Activated naive CD4-positive, alpha-beta T cell (primary cell): ENCODE measurements at places on chromosomes 16 and 17.

- no peak for DNase-seq
Observed at GRCh38 chr17:48002266-48002915, 31.5 kb downstream of the CDK5RAP3 start.

GRCh38 chr16:83953796-83954576 lies 946 bp downstream of the OSGIN1 start:
- no peak for DNase-seq

DNA sequence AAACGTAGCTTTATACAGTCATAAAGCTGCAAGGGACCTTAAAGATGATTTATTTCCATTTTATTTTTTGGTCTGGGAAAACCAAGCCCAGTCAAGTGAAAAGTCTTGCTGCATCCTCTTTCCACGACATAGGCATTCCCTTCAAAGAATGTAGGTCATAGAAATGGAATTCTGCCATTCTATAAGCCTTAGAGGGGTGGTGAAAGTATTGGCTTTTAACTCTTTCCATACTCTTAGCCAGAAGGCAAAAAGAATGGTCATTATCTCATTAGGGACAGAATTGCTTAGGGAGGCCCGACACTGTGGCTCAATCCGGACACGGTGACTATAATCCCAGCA lies 7.9 kb upstream of the MSL1 start:
- no peak for DNase-seq

DNA sequence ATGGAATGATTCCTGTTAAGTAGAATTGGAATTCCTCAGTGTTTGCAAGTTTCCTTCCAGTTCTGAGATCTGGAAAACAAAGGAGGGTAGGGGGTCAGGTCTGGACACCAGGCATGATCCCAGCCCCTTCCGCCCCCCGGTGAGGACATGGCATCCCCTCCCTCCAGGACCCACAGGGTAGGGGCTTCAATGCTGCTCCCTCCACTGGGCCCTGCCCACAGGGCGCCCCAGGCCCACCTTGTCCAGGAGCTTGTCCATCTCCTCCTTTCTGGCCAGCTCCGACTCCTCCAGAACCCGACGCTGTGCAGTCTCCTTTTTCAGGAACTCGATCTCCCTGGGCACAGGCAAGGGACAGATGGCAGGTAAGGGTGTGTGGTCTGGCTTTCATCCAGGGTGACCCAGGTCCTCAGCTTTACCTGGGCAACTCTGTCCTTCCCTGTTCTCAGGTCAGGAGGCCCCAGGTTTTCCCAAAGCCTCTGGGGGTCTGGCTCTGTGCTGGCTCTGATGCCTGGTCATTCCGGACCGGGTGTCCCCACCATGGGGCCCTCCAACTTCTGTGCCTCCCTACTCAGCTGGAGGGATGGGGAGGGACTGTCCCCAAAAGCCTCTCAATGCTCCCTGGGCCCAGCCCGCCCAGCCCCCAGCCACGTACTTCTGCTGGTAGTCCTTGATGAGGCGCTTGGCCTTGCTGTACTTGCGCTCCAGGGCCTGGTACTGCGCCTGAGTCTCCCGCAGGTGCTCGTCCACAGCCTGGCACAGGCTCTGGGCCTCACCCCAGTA lies 5.5 kb upstream of the SAMD14 start:
- DNase-seq: no peak

GRCh38 chr17:804541-805435 lies 22.6 kb downstream of the MRM3 start:
- DNase-seq: no peak

DNA sequence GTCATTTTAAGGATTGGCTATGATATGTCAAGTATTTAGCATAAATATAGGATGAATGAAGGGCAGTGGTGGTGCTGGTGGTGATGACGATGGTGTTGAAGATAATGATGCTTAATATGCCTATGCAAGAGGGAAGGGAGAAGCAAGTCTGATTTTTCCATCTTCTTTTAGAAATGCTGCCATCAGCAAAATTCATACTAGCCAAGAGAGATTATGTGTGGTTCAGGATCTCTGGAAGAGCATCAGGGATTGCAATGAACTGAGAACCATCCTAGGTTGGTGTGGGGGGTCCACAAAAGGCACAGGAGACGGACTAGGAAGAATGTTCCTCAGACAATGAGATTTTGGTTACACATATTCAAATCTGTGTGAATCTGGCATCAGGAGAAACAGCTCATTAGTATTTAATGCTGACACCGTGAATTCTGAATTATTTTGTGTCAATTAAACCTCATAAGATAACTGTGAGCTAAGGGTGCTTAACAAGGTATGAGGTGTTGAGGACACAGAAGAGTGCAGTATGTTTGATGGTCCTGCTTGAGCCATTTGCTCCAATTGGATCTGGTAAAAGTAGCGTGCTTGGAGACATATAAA lies 1120.8 kb upstream of the GOT2 start:
- DNase-seq: no peak

DNA sequence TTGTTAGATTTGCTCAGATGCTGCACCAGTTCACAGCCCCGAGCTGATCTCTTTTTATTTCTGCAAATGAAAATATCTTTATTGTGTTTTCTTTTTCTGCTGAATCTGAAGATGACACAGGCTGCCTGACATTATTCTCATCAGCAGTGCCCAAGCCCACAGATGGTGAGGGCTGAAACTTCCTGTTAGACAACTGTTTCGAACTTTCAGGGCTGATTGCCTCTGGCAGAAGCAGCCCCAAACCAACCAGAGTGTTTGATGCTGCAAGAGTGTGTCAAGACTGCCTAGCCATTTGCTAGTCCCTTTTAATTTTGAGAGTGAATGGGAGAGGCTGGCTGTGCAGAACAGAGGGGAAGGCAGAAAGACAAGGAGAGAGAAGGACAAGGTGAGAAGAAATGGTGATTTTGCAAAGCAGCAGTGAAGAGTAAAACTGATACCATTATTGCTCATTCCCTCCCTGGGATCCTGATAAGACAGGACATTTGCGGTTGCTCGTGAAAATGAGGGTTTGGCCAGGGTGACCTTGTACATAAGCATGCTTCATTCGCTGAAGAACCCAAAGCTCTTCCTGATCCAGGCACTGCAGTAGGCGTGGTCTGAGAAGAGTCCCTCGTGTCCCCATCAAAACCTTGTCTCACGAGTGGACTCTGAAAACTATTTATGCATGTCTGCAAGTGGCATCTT lies 77.2 kb downstream of the TMEM114 start:
- no peak for DNase-seq

DNA sequence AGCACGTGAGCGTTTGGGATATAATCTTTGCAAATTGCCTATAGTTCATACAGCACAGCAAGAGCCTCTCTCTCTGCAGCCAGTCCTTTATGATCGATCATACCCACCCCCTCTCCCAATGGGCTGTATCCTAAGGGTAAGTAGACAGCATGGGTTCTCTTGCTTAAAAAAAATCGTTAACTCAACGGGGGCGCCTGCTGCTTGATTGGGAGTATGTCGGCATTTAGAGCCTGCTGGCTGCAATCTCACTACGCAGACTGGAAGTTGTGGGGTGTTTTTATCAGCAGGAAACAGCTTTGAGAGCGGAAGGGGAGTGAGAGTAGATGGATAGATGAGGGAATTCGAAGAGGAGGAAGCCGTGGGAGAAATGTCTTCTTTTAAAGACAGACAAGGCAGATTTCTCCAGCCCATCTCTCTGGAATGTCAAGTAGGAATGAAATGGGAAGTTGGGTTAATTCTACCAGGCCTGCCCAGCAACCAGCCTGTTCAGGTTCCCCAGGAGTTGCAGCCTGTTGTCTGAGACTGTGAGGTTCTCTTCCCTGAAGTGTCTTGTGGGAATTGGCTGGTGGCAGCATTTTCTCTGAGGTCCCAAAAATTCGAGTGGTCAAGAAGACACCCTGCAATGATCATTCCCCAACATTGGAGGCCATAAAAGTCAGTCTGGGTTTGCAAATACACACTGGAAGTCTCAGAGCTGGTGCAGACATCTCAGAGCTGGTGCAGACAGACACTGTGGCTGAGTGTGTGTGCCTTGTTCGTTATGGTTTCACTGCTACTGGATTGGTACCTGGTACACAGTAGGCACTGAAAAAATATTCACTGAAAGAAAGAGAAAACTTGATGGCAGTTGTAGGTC lies 65.6 kb downstream of the PRKCB start:
- DNase-seq: no peak

- DNase-seq: peak; percentile 47
Observed at GRCh38 chr16:67547423-67548264, 14.7 kb upstream of the CTCF start.

- no peak for DNase-seq
Observed at GRCh38 chr17:75738218-75738802, 17.1 kb downstream of the ITGB4 start.

- DNase-seq: no peak
Observed at GRCh38 chr17:64787921-64788271, 125.8 kb upstream of the SMURF2 start.

DNA sequence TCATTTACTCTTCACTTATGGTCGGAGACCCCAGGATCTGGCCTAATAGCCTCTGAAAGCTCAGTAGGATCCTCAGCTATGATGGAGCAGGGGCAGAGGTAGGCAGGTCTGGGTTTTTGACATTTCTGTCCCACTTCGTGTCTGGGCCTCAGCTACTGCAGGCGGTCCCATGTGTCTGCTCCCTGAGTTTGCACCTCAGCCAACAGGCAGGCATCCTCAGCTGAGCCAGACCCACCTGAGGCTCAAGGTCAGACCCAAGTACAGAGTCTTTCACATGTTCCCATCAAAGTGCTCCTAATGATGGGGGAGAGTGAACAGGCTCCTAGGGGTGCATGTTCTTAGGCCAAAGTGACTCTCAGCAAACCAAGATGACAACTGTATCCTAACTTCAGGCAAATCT lies 2.9 kb upstream of the RASL10B start:
- no peak for DNase-seq

GRCh38 chr16:56842133-56842532 lies 22.9 kb upstream of the SLC12A3 start:
- DNase-seq: no peak

- peak; percentile 59 for DNase-seq
Observed at GRCh38 chr17:29929533-29930408, at the start of gene SSH2. SSH2 (minus strand) TSS chr17:29930228; CDS start chr17:29930000, 228 bp downstream.

- DNase-seq: no peak
Observed at GRCh38 chr16:89065458-89065822, 28.2 kb upstream of the ACSF3 start.

- DNase-seq: no peak
Observed at GRCh38 chr17:66255112-66255511, 25.9 kb upstream of the APOH start.

DNA sequence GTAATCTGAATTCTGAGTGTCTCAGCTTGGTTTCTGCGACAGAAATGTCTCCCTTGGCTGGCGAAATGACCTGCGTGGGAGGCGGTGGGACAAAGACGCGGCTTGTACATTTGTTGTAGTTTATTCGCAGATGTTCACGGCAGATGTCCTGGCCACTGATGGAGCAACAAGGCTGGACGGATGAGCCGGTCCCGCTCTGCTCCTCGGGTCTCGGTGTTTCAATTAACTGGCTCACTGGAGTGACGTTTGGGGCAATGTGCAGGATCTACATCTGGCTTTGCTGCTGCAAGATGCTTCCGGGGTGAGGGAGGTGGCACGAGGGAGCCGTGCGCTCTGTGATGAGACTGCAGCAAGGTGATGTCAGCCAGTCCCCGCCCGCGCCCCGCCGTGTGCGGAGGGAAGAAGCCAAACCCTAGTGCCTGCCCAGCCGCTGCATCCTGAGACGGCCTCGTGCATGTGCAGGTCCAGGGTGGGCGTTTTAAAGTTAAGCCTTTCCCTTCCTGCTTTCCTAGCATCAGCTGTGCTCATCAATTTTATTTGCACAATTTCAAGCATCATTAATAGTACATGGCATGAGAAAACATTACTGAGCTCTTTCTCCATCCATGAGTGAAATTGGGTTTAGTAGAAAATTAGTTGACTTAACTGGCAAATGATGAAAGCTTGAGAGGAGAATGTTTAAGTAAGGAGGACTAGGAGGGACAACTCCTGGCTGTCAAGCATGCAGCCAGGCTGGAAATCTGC lies 44.4 kb downstream of the MGAT5B start:
- DNase-seq: no peak

DNA sequence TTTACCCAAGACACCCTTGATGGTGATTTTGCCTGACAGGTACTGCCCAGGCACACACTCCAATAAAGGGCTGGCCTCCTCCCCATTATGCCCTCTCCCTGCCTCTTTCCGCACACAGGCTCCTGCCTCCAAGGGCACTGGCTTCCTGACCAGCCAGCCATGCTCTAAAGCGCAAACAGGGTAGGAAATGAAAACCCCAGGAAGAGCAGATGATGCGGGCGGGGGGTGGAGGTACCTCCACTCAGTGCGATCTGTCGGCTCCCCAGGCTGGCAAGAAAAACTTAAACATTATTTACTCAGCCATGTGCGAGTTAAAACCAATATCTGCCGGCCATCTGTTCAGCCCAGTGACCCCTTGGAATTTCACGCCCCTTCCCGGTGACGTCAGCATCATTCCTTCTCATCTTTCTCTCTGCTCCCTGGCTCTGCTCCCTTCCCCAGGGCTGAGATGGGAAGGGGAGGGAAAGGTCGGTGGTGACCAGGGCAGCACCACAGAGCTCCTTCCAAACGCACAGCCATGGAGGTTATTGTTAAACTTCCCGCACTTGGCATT lies 262.5 kb downstream of the CBLN1 start:
- no peak for DNase-seq

DNA sequence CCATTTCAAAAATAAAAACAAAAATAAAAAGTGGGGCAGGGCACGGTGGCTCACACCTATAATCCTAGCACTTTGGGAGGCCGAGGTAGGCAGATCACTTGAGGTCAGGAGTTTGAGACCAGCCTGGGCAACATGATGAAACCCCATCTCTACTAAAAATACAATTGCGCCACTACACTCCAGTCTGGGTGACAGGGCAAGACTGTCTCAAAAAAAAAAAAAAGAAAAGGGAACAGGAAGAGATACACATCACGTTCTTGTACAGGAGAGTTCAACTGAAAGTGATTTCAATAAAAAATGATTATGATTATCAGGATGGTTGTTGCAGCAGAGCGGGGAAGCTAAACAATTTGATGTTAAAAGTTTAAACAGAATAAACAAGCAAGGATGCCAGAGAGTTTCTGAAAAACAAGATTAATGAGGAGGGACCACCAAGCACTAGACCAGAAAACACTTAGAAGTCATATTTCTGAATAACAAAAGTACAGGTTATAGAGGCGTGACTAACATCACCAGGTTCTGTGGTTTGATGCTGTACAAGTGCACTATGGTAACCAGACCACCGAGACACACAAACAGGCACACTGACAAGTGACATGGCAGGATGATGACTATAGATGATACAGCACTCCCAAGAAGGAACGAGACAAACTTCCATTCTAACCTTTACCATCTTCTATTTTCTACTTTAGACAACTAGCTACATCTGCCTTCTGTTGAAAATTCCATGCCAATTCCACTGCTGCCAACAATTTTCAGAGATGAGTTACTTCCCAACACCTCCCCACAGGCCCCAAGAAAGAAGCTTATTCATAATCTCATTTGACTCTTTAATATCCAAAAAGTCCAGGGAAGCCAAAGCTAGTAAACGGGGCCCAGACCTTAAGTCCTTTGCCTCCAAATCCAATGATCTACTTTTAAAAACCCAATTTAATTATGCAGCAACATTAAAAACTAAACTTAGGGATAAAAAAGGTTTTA lies 11.8 kb downstream of the DNAJA2 start:
- DNase-seq: no peak
